ENCODE measurements at places on chromosomes 16 and 17.

DNA sequence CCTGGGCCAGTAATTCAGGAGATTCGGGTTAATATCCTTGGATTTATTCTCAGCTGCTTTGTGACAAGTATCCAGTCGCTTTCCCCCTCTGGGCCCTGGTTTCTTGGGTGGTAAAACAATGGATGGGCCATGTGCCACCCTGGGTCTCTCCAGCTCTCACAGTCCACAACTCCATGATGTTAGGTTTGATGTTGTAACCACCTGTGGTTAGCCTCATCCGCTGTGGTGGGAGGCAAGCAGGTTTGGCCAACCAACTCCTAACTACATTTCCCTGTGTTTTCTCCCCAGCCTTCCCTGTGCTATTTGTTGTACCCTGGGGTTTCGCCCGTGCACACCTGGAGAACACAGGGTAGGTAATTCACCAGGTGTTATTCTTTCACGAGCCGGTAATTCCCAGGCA, 35.1 kb downstream of the GLP2R start:
- no peak for DNase-seq

- no peak for DNase-seq
These were observed 262.1 kb upstream of the MAF start for GRCh38 chr16:79862601-79863000.

- no peak for DNase-seq
These were observed 52.5 kb upstream of the MTSS2 start for GRCh38 chr16:70738083-70738977.

GRCh38 chr17:8420041-8420934, 15.4 kb upstream of the NDEL1 start:
- DNase-seq, result no peak

- peak; percentile 97 for DNase-seq
These were observed 41.1 kb upstream of the FOXJ1 start for GRCh38 chr17:76182016-76182764.

DNA sequence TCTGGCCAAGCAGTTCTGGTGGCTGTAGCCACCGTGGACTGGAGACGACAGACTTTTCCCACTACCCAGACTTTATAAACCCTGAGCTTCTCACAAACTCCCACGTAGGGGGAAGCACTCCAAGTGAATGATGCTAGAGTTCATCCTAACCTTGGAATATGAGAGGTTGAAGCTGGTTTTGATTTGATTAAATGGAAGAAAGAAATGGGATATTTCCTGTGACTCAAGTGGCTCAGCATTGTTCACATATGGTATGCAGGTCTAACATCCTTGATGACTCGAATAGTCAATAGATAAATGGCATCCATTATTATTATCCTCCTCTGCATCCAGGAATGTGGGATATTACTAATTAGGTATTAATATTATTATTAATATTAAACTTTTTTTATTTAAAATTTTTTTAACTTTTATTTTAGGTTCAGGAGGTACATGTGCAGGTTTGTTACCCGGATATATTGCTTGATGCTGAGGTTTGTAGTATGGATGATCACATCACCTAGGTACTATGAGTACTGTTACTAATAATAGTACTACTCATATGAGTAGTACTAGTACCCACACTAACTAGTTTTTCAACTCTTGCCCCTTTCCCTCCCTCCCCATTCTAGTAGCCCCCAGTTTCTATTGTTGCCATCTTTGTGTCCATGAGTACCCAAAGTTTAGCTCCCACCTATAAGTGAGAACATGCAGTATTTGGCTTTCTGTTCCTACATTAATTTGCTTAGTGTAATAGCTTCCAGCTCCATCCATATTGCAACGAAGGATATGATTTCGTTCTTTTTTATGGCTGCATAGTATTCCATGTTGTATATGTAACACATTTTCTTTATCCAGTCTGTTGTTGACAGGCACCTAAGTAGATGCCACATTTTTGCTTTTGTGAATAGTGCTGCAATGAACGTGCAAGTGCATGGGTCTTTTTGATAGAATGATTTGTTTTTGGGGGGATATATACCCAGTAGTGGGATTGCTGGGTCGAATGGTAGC, 22.9 kb downstream of the PIK3R6 start:
- DNase-seq, result no peak

GRCh38 chr16:13919330-13919682, 648 bp upstream of the ERCC4 start:
- no peak for DNase-seq

DNA sequence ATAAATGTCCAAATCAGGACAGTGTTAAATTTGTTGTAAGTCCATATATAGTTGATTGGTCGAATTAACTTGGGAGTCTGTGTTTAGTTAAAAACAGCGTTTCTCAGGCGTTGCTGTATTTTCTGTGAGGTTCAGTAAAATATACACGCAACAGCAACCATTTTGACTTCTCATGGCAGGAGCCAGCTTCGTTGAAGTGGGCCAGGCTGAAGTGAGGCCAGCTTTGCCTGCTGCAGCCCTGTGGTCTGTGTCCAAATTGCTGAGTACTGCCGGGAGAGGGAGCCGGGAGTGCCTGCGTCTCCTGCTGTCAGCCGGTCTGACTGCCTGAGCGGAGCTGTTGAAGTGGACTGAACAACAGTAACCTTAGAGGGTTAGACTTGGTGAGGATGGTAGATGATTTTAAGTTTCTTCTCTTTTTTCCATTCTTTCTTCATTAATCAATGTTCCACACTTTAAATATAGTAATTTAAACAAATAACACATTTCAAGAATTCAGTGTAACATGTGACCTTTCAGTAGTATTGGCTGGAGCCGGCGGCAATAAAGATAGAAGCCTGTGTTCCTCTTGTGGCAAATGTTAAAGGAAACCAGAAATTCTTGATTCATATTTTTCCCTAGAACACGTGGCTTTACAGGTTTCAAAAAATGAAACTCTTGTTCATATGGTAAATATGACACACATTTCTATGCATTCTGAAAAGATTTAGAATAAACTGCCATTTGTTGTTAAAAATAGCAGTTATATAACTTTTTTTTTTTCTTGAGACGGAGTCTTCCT, 37.0 kb upstream of the ZNF750 start:
- DNase-seq, result no peak

DNA sequence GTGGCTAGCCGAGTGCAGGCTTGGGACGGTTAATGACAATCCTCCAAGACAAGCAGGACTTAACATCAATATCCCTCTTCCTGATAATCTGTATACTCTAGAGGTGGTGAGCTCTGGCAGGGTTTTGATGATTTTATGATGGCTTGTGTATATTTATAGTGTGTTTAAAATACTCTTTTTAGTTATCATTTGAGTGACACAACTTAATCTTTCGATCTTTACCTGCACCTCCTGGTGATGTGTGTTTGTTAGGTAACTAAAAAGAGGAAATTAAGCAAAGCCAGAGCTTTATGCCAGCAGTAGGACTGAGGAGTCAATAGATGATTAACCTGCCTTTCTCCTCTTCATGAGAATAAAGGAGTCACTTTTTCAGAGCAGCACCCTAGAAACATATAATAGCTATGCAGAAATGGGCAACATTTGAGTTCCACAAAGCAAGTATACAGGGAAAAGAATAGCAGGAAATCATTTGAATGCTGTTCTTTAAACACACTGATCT, 210.5 kb downstream of the IRX3 start:
- DNase-seq, result no peak

DNA sequence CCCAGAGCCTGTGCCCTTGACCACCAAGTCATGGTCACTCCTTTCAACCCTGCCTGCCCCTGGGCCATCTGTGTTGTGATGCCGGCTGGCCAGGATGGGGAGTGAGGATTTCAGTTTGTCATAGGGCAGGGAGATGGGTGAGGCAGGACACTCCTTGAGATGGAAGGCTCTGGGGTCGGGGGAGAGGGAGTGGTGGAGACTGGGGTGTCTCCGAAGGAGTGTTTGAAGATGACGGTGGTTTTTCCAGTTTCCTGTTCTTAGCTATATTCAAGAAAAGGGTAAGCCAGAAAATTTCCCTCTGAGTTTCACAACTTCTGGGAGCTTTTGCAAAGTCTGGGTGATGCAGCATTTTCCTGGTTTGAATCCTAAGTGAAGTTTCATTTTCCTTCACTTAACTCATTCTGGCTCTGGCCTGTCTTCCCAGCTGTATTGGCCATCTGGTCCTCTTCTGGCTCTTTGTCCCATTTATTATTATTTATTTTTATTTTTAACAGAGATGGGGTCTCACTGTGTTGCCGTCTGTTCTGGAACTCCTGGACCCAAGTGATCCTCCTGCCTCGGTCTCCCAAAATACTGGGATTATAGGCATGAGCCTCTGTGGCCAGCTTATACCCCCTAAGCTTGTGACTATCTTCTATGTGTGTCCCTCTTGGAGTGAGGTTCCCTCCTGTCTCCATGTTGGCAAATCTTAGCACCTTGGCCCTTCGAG, 27.7 kb downstream of the ABCC1 start:
- no peak for DNase-seq

GRCh38 chr17:38605841-38606645, at the start of gene SRCIN1:
Gene SRCIN1, minus strand, starts transcription at chr17:38605952. Its CDS starts 247 bp downstream, at chr17:38605705.
- DNase-seq, result peak; percentile 72

DNA sequence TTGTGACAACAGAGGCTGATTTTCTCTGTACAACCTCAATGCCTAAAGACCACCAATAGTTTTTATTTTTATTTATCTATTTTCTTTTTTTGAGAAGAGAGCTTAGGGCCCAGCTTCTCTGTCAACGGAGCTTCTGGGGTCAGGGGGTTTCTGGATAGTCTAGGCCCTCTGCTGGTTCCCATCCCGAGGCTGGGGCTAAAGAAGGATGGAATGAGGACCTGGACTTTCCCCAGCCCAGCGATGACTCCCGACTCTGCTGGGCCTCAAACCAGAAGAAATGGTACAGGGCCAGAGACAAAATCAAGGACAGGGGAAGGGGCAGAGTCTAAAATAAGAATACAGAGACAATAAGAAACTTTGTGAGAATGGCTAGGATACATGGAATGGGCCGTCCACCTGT, 5.7 kb upstream of the TSPOAP1 start:
- no peak for DNase-seq

DNA sequence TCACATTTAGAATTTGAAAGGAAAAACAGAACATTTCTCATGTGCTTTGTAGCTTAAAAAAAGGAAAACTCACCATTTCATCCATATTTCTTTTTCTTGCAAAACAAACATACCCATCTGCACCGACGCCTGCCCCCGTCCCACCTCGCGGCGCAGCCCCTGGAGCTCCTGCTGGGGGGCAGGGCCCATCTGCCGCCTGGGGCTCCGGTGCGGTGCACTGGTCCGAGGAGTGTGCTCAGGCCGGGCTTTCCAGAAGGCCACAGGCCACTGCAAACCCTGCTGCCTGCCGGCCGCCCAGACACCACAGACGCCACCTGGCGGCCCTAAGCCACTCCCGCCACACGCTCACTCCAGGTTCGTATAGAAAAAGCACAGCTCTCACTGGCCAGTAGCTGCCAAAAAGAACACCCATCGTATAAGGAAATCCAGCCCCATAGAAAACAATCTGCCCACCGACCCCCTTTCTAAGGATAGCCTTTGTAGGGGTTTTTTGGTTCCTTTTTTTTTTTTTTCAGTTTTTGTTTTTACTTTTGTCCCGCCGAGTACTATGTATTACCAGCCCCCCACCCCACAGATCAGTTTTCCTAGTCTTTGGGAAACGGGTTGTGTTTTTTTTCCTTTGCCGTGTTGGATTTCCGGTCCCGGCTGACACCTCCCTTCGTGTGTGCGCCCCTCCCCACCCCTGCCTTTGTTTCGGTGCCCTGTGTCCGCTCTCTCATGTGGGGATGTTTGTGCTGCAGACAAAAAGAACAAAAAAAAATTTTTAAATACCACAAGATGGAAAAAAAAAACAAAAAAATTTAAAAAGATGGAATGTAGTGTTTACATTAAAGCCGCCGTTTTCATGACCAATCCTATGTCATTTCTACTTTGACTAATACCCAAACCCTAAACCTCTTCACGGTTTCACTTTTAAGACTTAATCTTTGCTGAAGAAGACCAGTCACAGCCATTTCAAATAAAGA, 68.8 kb downstream of the AMFR start:
- DNase-seq, result no peak

DNA sequence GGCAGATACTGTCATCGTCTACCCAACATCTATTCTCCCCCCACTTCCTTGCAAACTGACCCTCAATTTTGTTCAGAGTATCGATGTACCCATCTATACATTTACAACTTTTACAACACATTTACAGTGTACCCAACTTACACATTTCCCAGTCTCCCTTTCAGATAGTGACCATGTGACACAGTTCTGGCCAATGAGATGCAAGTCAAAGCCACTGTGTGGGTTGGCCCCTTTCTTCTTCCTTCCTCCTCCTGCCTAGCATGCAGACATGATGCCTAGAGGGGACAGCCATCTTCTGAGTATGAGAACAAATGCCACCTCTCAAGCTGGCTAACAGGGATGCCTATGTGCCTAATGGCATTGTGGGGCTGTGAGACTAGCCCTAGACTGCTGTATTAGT, 11.3 kb upstream of the NFAT5 start:
- DNase-seq, result peak; percentile 21

DNA sequence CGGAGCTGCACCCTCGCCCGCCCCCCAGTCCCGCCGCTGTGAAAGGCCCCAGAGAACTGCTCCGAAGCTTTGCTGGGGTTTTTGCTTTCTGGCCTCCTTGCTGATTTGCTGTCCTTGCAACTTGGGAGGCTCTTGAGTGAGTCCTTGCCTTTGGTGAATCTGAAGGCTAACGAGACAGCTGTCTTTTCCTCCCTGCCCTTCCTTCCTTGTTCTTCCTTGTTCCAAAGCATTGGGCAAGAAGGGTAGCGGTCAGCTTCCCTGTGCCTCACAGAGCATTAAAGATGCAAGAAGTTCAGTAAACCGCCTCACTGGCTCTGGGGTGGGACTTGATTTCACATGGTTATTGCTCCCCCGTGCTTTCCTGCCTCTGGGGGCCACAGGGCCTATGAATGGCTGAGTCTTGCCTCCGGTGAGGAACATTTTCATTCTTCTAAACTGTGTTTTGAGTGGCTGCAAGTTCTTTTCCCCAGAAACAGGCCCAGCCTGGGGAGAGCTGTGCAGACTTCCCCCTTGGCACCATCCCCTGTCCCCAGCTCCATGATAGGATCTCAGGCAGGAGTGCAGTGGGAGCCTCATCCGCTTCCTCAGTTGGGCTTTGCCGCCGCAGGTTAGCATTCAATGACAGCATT, 1.4 kb downstream of the YPEL2 start:
- DNase-seq, result peak; percentile 15

DNA sequence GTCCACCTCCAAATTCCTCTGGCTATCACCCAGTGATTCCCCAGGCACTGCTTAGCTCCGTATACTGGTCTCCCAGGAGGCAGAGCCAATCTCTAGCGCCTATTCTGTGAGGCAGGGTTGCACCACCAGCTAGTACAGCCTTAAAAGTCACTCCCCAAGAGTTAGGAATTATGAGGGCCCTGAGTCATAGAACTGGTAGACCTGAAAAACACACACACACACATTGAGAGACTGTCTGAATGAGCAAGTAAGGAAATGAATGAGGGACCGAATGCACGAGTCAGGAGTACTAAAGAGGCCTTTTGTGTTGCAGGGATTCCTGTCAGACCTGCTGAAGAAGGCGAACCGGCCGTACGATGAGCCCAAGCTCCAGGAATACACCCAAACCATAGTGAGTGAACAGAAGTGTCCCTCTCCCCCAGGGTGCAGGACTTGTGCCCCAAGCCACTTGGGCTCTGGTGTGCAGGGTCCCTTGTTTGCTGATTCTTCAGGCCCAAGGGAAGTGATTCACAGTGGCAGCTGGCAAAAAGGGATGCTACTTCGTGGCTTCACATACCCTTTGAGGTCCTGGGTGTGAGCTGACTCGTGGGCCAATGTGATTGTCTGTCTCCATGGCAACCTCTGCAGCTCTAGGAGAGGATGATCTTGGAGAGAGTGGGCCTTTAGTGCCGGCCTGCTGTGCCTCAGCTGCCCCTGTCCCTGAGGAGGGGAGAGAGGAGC, 24.7 kb downstream of the CALB2 start:
- DNase-seq, result peak; percentile 28
